ENCODE measurements at places on chromosomes 3 and 15. TPM values are rescaled to one million over a fixed set of nuclear protein-coding genes. Genes with fewer than 3 reads are reported as not detected.

The CCRL2 gene
- polyA plus RNA-seq: 0.77 TPM

The CHRFAM7A gene
- polyA plus RNA-seq: not detected

The PRICKLE2 gene
- polyA plus RNA-seq: not detected

- DNase-seq: no peak
These were observed 255.6 kb downstream of the ZNF621 start for GRCh38 chr3:40780291-40780924.

GRCh38 chr3:73955494-73956070 is 330.8 kb upstream of the PDZRN3 start:
- no peak for DNase-seq

DNA sequence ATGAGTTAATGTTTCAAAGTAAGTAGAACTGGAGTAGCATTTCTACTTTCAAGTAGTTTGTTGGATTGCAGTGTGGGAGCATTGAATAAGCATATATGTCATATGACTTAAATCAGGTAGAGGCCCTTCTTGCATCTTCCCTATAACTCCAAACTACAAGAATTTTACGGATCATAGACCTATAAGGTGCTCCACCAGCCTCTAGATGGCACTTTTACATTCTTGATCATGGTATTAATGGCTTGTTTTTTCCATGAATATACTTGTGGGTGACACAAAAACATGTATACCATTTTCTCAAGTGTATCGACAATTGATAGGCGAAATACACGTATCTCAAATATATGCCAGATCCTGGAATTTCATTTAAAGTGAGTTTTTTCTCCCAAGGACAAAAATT is 311.1 kb downstream of the ZPLD1 start:
- DNase-seq: no peak

DNA sequence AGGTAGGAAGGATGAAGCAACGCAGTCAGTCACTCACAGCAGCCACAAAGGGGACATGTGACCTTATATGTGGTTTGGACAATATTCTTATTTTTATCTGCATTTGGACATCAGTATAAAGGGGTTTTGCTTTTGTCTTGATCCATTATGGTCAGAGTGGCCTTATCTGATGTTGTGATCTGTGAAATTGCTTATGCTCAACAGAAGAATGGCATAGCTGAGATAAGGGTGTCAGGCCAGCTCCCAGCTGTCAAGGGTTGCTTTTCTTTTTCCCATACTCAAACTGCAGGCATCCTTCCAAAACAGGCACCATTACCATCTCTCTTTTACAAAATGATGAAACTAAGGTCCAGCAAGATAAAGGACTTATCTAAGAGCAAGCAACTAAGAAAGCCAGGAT is 28.1 kb downstream of the DCLK3 start:
- no peak for DNase-seq

DNA sequence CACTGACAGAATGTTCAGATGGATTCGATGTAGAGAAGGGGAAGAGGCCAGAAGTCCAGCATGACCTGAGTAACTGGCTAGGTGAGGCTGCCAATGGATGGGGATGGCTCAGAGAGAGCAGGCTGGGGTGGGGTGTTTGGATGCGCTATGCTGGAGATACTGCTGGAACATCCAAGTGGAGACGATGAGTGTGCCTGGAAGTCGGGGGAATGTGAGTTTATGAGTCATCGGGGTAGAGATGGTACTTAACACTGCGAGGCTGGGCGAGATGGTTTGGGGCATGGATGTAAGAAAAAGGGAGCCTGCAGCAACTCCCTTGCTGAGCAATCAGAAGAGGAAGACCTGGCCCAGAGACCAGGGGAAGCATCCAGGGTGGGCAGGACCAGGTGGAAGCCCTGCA is 180.7 kb downstream of the SLCO3A1 start:
- no peak for DNase-seq

- DNase-seq: no peak
These were observed 304.0 kb downstream of the UACA start for GRCh38 chr15:70459312-70459711.

Data from naive B cell (primary cell).